ENCODE measurements at places on chromosomes 5 and 9. TPM values are rescaled to one million over a fixed set of nuclear protein-coding genes. Genes with fewer than 3 reads are reported as not detected.

SLC36A3 gene
- polyA plus RNA-seq: not detected

CYLC2 gene
- not detected for polyA plus RNA-seq

ZDHHC12 gene
- 36.6 TPM for polyA plus RNA-seq

GGTA1 gene
- 0.03 TPM for polyA plus RNA-seq

DNAH5 gene
- polyA plus RNA-seq: 0.74 TPM

TSSK1B gene
- 0.05 TPM for polyA plus RNA-seq

RMI1 gene
- polyA plus RNA-seq: 0.96 TPM

ST8SIA4 gene
- 0.02 TPM for polyA plus RNA-seq

ZNF354B gene
- polyA plus RNA-seq: 10.7 TPM

REEP2 gene
- 31.2 TPM for polyA plus RNA-seq

ADGRD2 gene
- 0.10 TPM for polyA plus RNA-seq

KIF4B gene
- polyA plus RNA-seq: 0.02 TPM

GM2A gene
- polyA plus RNA-seq: 10.2 TPM

CAMK4 gene
- 4.1 TPM for polyA plus RNA-seq

DIPK1B gene
- 24.5 TPM for polyA plus RNA-seq

CDO1 gene
- 3.1 TPM for polyA plus RNA-seq

NR6A1 gene
- 1.2 TPM for polyA plus RNA-seq

ANXA1 gene
- 443 TPM for polyA plus RNA-seq

SPATA31A7 gene
- polyA plus RNA-seq: not detected

Measured in SK-N-SH (cell line).